Retina (tissue), 1 donor: ENCODE measurements at places on chromosomes 2 and 18.

DNA sequence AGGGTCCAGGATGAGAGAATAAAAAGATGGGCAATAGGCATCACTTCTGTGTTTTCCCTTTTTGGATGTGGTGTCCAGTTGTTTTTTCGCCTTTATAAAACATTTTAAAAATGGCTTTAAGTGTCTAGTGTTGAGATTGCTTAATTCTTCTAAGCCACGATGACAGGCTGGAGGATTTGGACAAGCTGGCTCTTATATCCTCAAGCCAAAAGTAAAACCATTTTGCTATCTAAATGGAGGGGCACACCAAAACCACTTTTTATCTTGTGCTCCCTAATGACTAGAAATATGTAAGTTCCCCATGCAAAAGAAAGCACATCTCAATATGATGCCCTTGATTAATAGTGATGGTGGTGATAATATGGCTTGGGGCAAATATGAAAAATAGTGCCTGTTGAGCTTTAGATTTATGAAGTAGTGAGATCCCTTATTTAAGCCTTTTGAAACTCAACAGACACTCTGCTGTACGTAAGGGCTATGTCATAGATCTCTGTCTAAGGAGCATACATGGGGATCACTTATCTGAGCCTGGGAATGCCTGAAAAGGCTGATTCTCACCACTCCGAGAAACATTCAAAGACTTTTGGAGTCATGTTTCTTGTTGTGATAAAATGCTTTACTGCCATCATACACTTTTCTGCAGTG lies 185.5 kb downstream of the KCNS3 start:
- DNase-seq: no peak

DNA sequence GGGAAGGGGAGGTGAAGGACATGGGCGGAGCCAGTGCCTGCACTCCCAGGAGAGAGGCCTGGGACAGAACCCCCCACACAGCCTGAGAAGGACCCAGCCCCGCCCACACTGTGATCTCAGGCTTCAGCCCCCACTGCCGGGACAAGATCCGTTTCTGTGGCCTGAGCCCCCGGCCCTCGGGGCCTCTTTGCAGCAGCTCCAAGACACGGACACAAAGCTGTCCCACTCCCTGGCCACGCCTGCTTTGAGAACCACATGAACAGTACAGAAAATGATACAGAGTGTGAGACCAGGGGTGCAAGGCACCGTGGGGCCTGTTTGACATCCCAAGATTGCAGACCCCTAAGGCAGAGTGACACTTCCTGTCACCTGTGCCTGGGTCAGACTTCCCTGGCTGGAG lies 74.5 kb downstream of the TWIST2 start:
- DNase-seq: no peak

DNA sequence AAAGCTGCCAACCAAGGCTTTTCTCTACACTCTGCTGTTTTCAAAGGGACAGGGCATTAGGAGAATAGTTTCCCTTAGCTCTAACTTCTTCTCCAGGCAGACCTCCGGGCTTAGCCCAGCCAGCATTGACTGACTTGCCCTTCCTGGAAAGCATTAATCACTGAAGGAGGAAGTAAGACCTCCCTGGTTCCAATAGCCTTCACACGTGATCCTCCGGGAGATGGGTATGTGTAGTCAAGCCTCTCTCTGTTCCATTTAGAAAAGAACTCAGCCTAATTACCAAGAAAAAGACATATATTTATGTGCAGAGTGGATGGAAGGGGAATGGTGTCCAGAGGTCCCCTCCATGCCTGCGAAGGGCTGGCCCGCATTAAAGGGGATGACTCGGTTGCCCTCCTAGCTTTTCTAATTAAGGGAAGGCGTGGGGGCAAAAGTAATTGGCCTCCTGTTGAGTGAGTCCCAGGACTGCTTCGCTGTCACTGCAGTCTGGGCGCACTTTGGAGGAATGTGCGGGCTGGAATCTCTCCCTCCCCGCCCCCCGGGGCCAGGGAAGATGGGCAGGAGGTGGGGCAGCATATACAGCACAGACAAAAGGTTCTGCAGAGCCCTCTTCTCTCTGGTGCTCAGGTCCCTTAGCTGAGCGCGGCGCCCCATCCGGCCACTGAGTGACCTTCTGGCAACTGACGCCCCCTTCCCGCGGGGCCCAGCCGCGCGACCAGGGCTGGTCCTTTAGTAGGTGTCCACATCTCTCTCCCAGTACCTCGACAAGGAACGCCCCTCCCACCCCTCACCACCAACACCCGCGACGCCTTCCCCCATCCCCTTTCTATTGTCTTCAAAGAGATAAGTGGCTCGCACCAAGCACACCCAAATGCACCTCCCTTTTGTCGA lies 686.0 kb downstream of the NRXN1 start:
- peak; percentile 72 for DNase-seq

GRCh38 chr2:16189836-16190160 lies 249.4 kb downstream of the MYCN start:
- DNase-seq: no peak

DNA sequence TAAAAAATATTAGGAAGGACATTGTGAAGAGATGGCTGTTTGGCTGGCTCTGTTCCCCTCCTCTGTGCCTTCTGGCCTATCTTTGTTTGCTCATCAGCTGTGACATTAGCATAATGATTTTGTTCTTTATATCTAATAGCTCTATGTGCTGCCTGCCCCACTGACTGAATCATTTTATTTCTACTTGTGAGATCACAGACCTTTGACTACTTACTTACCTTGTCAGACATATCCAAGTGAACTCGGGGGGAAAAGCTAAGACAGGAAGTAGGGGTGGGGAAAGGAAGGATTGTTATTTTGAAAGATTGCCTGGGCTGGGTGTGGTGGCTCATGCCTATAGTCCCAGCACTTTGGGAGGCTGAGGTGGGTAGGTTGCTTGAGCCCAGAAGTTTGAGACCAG lies 104.2 kb downstream of the ASAP2 start:
- DNase-seq: no peak

DNA sequence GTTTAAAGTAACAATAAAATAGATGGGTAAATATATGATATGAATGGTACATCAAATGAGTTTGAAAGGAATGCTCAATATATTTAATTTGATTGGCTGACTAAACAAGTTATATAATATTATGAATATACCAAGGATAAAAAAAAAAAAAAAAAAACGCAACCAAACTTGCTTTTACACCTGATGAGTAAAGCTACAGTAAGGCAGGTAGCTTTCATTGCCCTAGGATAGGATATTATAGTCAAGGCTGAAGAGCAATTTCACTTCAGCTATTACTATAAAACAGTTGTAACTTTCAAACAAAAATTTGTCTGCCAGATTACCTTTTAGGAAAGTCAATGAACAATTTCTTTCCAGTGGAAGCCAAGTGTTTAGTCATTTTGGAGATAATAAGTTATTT lies 56.8 kb upstream of the PEX13 start:
- no peak for DNase-seq

- no peak for DNase-seq
These were observed 14.0 kb downstream of the ATP8B1 start for GRCh38 chr18:57789090-57789489.

GRCh38 chr18:48997985-48998831 lies 47.4 kb upstream of the SMAD7 start:
- DNase-seq: peak; percentile 73

- DNase-seq: no peak
These were observed 33.3 kb upstream of the ANKRD62 start for GRCh38 chr18:12060182-12060870.

DNA sequence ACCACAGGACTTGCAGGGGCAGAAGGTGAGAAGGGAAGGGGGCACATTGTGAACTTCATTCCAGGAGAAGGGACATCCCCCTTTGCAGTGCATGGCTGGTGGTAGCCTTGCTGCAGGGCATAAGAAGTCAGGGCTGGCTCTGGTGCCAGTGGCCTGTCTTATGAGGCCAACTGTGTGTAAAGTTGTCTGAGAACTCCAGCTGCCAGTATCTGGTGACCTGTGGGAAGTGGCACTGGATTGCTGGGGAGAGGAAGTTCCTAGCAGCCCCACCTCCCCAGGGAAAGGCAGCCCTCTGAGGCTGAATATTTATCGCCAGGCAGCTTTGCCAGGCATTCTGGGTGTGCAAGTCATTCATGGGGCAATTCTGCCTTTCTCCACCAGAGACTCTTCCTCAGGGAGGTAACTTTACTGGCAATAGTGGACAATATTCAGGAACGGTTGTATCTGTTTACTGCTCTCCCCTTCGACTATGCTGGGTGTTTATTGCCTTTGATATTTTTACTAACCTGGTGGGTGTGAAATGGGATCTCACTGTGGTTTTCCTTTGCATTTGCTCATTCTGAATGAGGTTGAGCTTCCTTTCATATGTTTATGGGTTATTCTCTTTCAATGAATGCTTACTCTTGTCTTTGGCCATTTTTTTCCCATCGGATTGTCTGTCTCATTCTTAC lies 12.3 kb downstream of the TRPM8 start:
- no peak for DNase-seq

DNA sequence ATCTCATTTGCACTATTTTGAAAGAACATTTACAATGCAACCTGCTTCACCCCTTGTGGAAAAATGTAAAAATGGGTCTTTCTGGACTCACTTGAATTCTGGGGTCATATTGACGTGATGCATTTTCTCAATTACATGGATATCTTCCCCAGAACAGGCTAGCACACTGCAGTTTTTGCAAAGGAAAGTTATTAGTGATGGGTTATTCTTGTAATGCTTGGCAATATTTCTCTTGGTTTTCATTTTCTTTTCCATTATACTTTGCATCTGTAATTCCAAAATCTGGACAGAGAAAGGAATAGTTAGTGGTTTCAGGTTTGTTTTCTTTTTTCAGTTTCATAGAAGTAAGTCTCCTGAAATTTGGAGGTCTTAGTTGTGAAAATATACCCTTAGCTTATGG lies 24.8 kb upstream of the FAP start:
- DNase-seq: no peak

DNA sequence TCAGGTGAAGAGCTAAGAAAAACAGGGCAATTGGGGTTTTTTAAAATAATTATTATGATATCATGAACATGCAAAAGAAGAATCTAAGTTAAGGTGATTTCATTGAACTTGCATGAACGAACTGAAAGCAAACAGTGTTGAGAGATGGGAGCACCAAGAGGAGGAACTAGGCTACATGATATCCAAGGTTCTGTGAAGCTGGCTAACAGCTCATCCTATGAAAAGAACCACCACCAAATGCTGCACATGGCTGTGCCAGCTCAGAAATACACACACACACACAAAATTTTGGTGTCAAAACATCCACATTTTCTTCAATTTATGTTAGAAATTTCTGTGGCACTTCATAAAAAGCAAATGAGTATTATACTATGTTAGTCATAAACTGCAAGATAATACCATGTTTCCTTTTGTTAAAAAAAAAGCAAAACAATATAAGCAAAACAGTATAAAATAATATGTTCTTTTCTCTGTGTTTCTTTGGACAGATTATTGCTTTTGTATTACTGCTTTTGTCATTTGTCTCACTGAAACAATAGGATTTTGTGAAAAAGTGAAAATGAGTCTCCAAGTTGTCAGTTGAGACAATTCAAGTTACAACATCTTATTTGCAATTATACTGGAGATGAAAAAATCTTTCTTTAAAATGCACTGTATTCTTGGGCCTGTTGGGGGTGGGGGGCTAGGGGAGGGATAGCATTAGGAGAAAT lies 12.6 kb upstream of the TTC32 start:
- no peak for DNase-seq

DNA sequence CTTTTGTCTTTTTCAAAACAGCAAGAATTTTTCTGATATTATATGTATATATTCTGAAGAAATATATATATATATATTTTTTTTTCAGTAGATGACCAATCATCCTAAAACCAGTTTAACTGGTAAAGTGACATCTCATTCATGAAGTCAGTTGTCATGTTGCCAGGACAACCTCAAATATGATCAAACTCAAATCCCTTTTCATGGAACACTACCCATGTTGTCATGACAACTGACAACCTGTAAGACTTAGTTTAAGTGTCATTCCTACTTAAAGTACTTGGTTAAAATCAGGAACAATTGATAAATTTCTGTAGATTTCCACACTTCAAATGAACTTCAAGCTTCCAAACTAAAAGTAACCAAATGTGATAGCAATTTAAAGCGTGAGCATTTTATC lies 101.8 kb upstream of the ERBB4 start:
- DNase-seq: no peak

- DNase-seq: no peak
These were observed 17.6 kb upstream of the ZAP70 start for GRCh38 chr2:97695744-97696143.

DNA sequence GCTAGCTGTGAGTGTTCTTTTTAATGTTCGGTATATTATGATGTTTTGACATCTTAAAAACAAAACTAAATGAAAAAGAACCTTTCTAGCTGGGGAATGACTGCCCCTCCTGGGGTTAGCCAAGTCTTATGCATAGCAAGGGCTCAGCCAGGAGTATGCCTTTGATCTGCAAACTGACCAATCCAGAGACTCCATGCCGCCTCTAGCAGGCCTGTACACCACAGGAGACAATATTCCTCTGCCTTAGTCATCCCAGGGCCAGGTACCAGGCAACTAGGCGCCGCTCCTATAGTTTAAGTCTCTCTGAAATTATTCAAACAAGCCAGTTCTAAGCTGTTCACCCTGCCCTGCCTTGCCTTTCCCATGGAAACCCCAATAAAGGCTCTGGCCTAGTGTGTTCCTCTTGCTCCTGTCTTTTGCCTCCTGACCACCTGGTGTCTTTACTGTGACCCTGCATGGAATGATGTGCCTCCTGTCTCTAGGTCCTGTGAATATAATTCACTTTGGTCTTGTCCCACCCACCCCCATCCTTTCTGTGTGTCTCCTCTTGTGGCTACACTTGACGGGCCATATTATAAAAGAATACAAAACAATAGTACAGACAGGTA lies 52.0 kb upstream of the CHN1 start:
- no peak for DNase-seq

DNA sequence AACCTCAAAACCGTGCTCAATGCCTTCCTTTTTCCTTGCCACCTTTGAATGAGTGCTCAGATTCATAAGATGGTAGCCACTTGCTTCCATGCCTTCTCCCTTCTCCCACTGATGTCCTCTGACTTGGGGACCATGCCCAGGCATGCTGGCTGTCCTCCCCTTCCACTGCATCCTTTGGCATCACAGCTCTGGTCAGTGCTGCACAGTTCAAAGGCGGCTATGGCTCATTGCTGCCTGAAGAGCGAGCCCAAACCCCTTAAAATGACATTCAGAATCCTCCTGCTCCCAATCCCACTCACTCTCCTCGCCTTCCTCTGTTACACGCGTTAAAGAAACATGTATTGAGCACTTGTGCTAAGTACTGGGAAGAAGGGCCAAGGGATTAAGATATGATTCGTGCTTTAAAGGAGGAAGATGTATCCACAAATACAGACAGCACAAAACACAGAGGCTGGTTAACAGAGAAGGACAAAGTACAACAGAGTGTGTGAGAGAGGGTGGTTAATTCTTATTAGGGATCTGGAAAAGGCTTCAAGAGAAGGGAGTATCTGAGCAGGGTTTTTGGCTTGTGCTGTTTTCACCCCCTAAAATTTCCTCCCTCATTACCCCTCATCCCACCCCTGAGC lies 81.8 kb downstream of the CERKL start:
- peak; percentile 54 for DNase-seq

DNA sequence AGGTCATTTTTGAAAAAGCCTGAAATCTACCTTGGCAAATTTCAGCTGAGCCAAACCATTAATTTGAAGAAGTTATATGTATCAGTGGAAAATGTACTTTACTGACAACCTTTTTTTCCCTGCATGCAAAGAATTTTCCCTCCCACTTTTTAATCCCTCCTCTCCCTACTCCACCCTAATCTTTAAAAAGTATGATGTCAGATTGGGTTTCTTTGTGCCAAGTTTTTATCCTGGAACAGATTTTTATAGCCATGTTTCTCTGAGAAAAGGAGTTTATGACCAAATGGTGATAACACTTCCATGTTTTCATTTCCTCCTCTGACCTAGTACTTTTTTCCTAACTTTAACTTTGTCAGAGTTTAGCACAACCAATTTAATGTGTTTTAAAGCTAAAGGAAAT lies 250.3 kb upstream of the FOSL2 start:
- DNase-seq: no peak

- DNase-seq: no peak
These were observed 121.5 kb downstream of the PIEZO2 start for GRCh38 chr18:11027862-11028261.
